ENCODE measurements at places on chromosomes 2 and 18.

- no peak for DNase-seq
Observed at GRCh38 chr2:200528228-200528627, 2.2 kb downstream of the SGO2 start.

GRCh38 chr2:149112068-149112467 lies 73.6 kb downstream of the LYPD6B start:
- no peak for DNase-seq

- no peak for DNase-seq
Observed at GRCh38 chr2:186382932-186383331, 103.1 kb upstream of the ZC3H15 start.

- no peak for DNase-seq
Observed at GRCh38 chr2:168723275-168723899, 79.0 kb upstream of the NOSTRIN start.

- no peak for DNase-seq
Observed at GRCh38 chr2:81171447-81171846, 866.9 kb upstream of the LRRTM1 start.

GRCh38 chr2:241375300-241375699 lies 19.2 kb downstream of the FARP2 start:
- DNase-seq = no peak

- DNase-seq = no peak
Observed at GRCh38 chr2:175518206-175518605, 336.7 kb upstream of the ATP5MC3 start.

- DNase-seq = no peak
Observed at GRCh38 chr2:195656161-195656858, 716 bp upstream of the SLC39A10 start.

GRCh38 chr2:3168230-3168891 lies 209.3 kb downstream of the EIPR1 start:
- no peak for DNase-seq

- no peak for DNase-seq
Observed at GRCh38 chr2:65396348-65397026, 35.9 kb downstream of the SPRED2 start.

DNA sequence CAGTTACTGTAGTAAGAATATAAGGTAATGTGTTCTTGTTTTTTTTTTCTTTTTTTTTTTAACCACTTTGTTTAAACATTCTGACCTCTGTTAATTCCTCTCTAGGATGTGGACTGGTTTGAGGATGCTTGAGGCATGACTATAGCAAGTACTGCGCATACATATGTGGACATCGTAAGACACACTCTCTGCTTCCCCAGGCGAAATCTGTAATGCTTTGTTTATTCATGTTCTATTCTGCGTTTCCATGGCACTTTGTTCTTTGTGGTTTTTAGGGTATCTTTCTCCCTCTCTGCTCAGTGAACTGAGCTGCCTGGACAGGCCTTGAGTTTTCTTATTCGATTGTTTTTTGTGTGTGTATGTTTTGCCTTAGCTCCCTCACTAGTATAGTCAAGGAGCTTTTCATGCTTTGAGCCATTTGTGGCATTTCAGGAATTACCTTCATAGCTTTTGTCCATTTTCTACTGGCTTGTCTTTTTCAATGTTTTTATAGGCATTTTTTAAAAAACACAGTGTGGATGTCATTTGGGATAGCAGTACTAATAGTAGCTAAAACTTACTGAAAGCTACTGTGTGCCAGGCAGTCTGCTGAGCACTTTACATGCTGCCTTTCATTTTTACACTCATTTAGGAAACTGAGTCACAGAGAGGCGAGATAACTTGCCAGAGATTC lies 1.9 kb upstream of the SH3BP4 start:
- no peak for DNase-seq

DNA sequence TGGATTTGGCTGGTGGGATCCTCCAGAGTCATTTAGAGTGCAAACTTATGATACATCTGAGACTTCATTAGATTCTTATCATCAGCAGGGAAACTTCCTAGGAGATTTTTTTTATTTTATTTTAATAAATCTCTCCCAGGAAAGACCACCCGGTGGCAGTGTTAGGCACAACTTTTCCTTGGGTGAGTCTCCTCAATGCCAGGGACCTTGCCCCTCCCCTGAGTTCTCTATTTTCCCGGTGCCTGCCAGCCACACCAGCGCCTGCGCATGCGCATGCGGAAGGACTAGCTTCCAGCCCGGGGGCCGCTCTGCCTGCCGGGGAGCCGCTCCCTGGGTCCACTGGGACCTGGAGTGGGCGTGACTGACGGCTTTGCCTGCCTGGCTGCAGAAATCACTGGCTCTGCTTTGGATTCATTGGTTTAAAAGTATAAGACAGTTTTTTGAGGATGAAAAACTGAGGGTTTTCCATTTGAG lies 86.6 kb downstream of the TMEM182 start:
- peak; percentile 15 for DNase-seq

- no peak for DNase-seq
Observed at GRCh38 chr18:22320771-22321170, 96.9 kb downstream of the CTAGE1 start.

- DNase-seq = no peak
Observed at GRCh38 chr2:74548900-74549826, 4.6 kb downstream of the LOXL3 start.

GRCh38 chr2:6945087-6945813 lies 28.0 kb downstream of the RNF144A start:
- DNase-seq = no peak

DNA sequence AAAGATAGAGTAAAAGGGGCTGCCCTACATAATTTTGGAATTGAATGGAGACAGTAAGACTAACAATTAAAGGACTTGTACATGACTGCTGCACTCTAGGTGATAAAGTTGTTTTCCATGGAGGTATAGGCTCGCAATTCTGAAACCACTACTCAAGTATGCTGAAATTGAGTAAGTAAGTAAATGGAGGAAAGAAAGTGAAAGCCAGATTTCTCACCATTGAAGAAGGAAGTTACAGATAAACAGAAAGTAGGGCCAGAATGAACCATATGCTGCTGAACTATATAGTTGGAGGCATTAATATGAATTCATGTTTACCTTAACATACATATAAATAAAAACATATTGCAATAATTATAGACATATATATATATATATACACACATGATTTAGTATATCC lies 225.7 kb upstream of the ST6GAL2 start:
- DNase-seq = no peak

- DNase-seq = no peak
Observed at GRCh38 chr2:222535477-222535876, 111.1 kb downstream of the SGPP2 start.

- no peak for DNase-seq
Observed at GRCh38 chr18:13888191-13888716, 27.1 kb downstream of the MC2R start.

DNA sequence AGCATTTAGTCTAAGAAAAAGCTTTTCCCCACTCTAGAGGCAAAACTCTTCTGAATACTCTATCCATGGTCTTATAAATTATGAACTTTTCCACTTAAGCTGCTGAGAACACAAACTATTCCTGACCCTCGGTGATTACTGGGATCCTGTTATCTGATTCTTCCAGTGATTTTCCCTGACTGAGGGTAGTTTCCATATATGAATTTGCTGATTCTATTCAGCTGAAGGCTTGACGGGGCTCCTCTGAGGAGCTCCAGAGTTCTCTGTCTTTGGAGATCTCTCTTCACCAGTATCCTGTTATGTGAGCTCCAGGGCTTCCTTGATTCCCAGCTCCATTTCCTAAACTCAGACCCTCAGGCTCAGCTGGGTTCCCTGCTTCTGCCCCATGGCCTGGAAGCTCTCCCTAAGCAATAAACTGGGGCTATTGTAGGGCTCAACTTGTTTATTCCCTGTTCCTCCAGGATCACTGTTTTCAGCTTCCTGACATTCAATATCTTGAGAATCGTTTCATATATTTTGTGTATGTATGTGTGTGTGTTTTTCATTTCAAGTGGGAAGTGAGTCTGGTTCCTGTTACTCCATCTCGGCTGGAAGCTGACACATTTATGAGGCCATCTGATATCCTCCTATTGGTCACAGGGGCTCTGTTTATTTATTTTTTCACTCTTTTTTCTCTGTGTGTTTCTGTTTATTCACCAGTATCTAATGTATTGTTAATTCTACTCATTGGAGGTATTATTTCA lies 78.2 kb downstream of the ARHGAP28 start:
- DNase-seq = no peak

- DNase-seq = no peak
Observed at GRCh38 chr18:31512203-31512764, 14.3 kb downstream of the DSG2 start.

DNA sequence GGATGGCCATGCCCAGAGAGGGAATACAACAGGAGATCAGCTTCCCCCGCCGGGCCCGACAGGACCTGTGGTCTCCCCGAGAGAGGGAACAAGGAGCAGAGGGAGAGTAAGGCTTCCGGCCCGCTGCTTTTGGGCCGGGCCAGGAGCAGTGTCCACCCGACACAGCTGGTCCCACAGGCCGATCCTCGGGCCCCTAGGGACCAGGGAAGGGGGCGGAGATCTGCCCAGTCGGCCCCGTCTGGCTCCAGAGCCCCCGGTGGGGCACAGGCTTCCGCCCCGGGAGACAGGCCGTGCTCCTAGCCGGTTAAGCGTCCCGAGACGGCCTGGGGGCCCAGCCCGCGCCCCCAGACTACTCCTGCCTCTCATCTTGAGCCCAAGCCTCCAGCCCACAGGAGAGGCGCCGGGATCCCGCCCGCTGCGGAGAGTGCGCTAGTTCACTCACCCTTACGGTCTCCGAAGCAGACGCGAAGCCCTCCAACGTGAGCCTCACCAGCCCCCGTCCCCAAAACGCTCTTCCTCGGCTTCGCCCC lies at the start of gene MCFD2:
Gene MCFD2 (minus strand): TSS at position 526 of the 530 bp plus-strand sequence. CDS start 6,635 bp downstream, outside the sequence.
- no peak for DNase-seq

DNA sequence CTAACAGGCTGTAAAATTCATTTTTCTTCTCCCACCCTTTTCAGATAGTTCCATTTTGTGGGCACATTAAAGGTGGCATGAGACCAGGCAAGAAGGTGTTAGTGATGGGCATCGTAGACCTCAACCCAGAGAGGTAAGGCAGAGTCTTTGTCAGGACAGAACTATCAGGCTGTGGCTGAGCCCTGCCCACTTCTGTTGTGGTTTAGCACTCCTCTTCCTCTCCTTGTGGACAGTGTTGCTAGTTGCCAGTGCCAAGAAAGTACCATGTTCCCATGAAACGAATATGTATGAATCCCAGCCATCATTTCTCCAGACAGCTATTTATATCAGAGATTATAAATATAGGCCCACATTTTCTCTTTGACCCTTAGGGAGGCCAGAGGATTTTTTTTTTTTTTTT lies 1.6 kb downstream of the LGALSL start:
- DNase-seq = no peak

- no peak for DNase-seq
Observed at GRCh38 chr2:64795024-64795592, 141.4 kb upstream of the SERTAD2 start.

DNA sequence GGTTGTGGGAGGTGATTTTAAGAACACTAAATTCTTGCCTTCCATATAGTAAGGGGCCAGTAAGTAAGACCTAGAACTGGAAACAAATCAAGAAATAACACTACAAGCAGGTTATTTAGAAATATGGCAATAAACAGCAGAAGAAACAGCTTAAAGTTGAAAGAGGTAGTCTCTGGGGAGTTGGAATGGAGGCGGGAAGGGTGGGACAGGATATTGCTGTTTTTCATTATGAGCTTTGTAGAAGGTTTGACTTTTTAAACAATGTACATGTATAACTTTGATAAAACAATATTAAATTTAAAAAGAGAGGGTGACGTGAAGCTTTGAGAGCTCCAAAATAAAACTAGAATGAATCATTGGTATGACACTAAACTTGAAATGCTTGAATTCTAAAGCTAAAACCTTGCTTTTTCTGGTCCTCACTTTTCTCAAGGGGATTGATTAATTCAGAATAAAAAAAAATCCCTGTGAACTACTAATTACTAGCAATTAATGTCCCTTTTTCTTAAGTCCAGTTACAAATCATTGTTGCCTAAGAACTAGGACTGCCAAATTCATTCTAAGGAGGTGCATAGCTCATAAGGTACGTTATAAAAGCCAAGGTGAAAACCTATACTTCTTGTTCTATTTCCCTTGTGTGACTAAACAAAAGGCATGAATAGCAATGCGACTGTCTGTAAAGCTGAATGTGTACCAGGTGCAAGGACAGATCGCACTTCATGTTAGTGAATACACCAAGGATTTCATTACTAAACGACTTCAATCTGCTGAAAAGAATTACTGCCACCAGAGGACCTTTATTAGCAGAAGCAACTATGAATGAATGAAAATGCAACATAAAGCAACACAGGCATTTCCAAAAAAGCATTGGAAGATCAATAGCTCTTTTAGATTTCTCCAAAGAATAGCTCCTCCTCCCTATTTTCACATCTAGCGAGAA lies 177.5 kb downstream of the RBM43 start:
- DNase-seq = no peak

DNA sequence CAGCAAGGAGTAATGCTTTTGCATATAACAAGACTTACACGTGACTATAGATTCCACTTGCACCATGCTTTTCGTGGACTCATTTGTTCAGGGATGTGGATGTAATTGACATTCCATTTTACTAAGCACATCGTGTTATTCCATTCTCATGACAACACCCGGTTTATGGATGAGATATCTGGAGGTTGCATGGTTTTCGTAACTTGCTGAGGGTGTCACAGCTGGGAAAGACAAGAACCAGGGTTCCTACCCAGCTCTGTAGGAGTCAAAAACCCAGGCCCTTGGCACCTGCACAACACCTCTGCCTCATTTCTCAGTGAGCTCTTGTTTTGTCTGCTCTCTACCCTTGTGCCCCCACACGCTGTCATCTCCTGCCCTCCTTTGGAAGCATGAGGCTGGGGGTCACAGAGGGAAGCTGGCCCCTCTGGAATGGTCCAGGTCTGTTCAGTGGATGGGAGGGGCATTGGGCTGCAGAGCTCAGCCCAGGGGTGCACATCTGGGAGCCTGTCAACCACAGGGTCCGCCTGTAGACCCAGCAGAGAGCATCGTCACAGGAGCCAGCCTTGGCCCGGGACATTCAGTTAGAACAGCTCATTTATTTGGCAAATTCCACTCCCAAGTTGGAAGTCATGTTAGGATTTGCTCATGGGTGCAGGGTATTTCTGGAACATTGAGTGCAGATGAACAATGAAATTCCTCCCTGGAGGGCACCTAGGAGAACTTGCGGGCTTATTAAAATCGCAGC lies 120.1 kb upstream of the TWIST2 start:
- DNase-seq = no peak

DNA sequence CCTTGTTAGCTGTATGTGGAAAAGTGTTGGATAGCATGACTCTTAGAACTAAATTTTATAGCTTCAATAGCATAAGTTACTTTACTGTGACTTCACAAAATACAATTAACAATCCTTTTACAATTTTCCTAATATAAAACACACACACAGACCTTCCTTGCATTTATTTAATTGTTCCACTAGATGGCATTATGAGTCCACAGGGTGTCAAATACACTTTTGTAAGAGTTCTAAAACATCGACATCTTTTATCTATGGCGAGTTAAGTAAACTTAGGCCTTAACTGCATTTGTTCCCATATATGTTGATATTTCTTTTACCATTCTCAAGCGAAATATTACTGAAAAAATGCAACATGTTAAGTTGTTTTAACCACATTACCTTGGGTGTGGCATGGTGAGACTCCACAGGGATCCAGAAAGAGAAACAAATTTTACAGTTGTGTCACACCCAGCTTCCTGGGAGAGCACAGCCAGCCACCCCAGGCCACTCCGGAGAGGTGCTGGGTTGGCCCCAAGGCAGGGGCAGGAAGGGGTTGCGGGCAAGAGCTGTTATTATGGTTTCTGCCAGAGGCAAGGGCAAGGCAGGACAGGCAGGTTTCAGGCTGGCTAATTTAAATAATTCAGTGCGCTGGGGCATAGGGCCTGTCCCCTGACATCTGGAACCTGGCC lies 312.4 kb upstream of the MC4R start:
- no peak for DNase-seq

GRCh38 chr2:96107708-96108065 lies 8.7 kb downstream of the ADRA2B start:
- DNase-seq = no peak

GRCh38 chr18:21911551-21911950 lies 171.0 kb downstream of the MIB1 start:
- DNase-seq = no peak
